ENCODE measurements at places on chromosomes 2 and 18.

DNA sequence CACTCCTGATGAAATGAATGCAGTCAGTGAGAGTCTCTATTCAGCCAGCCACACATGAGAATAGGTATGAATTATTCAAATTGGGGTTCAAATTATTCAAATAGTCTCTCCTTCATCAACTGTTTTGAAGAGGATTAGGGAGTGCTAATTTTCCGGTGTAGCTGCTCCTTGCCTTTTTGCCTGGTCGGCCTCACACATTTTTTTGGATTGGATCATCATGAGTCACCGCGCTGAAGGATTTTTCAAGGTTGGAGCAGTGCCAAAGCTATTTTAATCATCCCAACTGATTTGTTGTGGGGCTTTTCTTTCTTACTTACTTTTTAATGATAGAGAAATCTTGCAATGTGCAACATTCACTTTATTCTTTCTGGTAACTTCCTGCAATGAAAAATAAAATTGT lies 2.4 kb upstream of the DTNA start:
- DNase-seq = no peak

DNA sequence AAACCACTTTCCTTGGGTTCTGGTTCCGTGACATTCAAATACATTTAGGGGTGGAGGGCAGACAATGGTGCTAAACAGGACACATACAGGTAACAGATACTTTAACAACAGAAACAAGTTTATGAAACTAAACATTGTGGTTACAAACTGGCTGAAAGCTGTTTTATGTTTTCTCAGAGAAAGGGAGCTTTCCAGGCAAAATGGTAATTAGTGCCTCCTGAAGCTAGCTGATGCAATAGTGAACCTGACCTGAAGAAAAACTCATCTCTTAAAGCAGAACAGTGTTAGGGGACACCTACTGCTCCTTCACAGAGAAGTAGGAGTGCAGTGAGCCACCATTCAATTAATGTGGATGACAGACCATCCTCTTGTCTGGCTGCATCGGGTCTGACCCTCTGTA lies 138.9 kb downstream of the CCDC148 start:
- DNase-seq = no peak

GRCh38 chr2:159925975-159926374 lies 128.0 kb upstream of the CD302 start:
- DNase-seq = no peak

- DNase-seq = peak; percentile 80
Measured at GRCh38 chr2:113175042-113175628, 1.4 kb downstream of the PSD4 start.

DNA sequence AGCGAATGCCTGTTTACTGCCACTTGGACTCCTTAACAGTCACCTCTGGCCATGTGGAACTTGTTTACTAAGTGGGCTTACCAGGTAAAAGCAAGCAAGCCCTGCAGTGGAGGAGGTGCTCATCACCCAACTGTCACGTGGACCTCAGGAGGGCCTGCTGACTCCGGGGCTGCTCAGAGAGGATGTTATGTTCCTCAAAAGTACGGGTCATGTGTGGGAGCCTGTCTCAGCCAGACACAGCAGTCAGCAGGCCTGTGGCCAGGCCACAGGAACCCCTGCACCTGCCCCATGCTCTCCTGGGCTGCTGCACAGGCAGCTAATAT lies 36.2 kb downstream of the AMER3 start:
- DNase-seq = no peak

Data from CD4-positive, alpha-beta T cell treated with Interferon alpha-2 for 1 hour (primary cell).